ENCODE measurements at places on chromosomes 5 and 9.

- DNase-seq: no peak
Observed at GRCh38 chr5:117792476-117792875, 1195.9 kb downstream of the DTWD2 start.

DNA sequence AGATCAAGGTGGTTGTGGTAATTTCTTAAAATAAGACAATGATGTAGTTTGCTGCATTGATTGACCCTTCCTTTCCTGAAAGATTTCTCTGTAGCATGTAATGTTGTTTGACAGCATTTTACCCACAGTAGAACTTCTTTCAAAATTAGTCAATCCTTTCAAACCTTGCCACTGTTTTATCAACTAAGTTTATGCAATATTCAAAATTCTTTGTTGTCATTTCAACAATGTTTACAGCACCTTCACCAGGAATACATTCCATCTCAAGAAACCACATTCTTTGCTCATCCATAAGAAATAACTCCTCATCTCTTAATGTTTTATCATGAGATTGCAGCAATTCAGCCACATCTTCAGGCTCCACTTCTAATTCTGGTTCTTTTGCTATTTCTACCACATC is 43.8 kb downstream of the NR2F1 start:
- DNase-seq: no peak

- DNase-seq: peak; percentile 91
Observed at GRCh38 chr5:102760815-102761214, 5.7 kb downstream of the PAM start.

- no peak for DNase-seq
Observed at GRCh38 chr5:45355189-45355992, 340.8 kb downstream of the HCN1 start.

GRCh38 chr5:514673-515072 is 9.6 kb downstream of the SLC9A3 start:
- DNase-seq: no peak

GRCh38 chr5:159175547-159175946 is 33.8 kb downstream of the RNF145 start:
- no peak for DNase-seq

DNA sequence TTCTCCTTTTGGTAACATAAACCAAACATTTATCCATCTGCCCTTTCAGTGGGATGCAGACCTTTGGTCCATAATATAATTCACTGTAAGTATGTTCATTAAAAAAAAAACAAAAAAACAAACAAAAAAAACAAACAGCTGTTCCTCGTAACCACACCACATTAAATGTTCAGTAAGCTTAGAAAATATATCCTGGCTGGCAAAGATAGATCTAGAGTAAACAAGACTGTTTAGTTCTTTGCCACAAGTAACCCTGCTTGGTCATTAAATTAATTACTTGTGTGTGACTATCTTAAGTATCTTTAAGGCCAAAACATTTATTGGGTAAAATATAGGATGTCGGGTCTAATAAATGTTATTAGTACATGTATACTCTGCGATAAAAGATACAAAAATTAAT is 1717.1 kb downstream of the EFNA5 start:
- peak; percentile 82 for DNase-seq

- DNase-seq: no peak
Observed at GRCh38 chr5:29800752-29801151, 1392.7 kb upstream of the CDH6 start.

DNA sequence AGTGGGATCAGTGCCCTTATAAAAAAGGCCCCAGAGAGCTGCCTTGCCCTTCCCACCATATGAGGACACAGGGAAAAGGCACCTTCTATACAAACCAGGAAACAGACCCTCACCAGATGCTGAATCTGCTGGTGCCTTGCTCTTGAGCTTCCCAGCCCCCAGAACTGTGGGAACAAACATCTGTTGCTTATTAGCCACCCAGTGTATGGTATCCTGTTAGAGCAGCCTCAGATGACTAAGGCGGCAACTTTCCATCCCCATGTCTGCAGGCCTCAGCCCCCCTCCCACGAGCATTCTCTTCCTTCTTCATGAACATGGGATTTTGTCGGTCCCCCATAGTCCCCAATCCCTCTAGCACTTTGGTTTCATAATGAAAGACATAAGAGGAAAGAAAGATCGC is 202.5 kb upstream of the GAS1 start:
- no peak for DNase-seq

GRCh38 chr5:125720348-125720685 is 702.9 kb upstream of the GRAMD2B start:
- DNase-seq: peak; percentile 90

DNA sequence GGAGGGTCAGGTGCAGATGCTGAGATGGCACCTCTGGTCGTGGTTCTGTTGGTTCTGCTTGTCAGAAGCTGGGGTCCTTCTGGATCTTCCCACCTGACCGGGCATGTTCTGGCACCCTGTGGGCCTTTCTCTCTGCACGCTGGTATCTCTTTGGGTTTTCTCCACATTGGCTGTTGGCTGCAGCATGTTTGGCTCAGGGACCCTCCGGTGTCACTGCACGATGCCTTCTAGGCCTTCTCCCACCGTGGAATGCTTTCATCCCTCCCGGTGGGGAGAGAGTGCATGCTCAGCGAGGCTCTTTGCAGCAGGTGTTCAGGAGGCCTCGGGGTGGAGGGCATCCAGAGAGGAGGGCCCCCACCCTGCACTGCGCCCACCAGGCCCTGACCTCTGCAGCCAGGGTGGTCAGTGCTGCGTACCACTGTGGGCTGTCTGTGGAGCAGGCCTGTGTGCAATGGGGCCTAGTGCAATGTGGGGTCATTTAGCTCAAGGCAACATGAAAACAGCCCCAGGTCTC is 119.4 kb downstream of the WNK2 start:
- no peak for DNase-seq

DNA sequence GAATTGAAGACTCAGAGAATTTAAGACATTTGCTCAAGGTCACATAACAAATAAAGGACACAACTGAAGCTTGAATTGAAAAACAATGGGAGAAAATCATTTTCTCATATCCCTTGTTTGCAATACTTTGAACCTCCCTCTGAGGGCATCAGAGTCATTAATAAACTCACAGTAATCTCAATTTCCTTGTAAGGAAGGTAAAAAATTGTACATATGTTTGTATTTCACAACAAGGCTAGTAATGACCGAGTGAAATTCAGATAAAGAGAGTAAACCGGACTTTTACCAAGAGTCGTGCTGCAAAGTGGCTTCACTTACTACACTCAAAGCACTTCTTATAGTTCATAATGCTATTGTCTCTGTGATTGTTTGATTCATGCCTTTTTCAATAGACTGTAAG is 665.0 kb downstream of the NR2F1-AS1 start:
- DNase-seq: peak; percentile 38

DNA sequence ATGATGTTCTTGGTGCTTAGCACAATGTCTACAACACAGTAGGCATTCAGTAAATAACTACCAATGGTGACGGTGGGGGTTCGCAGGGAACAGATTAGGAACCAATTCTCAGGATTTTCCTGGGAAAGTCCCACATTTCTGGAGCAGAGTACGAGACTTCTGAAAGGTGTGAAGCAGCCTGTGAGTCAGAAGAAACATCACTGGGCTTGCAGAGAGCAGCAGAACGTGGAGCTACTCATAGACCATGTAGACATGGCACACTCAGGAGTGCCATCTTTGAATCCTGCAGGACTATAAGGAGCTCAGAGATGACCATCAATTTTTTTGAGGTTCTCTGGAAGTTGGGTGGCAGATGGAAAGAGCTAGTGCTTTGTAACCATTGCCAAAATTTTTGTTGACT is 106.6 kb upstream of the ANKRD55 start:
- no peak for DNase-seq

DNA sequence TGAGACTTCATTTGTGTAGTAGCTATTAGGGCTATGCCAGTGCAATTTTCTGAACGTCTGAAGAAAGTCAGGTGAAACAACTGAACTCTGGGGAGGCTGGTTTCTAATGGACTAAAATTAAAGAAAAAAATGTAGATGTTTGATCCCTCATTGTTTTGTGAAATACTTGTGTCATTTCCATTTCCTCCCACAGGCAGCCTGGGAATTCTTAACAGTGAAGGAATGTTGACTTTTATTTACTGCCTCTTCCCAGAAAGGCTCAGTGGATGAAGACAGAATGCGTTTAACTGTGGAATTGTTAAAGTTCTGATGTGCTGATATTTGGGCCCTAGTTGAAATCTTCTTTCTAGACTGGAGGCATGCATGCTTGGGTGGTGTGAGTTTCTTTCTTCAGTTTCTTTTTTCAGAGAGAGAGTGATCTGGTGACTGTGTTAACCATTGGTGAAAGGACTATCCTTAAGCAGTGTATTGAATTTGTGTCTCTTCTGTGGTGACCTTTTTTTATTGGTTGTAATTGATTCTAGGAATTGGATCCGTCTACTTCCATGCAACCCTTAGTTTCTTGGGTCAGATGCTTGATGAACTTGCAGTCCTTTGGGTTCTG is 15.5 kb downstream of the ACER2 start:
- no peak for DNase-seq

- DNase-seq: no peak
Observed at GRCh38 chr5:35117967-35118366, 70.2 kb upstream of the AGXT2 start.

GRCh38 chr5:168360521-168361285 is 69.3 kb downstream of the WWC1 start:
- no peak for DNase-seq

- no peak for DNase-seq
Observed at GRCh38 chr9:17824191-17824590, 245.3 kb downstream of the SH3GL2 start.

DNA sequence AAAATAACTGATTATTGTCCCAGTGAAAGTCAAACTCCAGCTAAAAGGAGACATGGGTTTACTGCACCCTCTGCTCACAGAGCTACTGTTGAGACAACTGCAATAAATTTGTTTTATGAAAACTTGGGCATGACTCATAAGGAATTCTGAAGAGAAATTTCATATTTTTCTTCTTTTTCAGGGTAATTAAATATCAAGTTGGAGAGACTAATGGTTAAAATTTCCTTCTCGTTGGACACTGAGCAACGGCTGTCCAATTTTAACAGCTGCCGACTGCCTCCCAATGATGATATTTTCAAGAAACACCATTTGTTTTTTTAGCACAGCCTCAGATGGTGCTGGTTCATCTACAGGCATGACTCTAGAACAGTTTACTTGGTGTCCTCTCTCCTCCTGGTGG is 259.2 kb upstream of the RGMB start:
- DNase-seq: peak; percentile 29

DNA sequence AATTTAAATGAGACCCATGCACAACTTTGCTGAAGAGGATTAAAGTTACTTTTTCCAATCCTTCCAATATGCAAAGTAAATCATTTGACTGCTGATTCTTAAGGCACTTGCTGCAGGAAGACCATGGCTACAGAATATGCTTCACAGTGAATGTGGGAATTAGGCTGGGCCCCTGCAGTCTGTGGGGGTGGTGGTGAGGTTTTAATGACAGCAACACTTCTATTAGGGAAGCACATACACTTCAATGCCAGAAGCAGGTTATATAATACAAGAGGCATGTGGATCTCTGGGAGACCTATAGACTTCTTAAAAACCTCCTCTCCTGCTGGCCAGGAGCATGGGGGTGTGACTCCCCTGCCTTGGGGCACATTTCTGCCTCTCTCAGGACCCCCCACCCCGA is 124.5 kb upstream of the KLF9 start:
- no peak for DNase-seq

GRCh38 chr9:125646621-125647100 is 60.3 kb downstream of the MAPKAP1 start:
- no peak for DNase-seq

GRCh38 chr5:113242481-113243348 is 192.1 kb downstream of the TSSK1B start:
- no peak for DNase-seq

DNA sequence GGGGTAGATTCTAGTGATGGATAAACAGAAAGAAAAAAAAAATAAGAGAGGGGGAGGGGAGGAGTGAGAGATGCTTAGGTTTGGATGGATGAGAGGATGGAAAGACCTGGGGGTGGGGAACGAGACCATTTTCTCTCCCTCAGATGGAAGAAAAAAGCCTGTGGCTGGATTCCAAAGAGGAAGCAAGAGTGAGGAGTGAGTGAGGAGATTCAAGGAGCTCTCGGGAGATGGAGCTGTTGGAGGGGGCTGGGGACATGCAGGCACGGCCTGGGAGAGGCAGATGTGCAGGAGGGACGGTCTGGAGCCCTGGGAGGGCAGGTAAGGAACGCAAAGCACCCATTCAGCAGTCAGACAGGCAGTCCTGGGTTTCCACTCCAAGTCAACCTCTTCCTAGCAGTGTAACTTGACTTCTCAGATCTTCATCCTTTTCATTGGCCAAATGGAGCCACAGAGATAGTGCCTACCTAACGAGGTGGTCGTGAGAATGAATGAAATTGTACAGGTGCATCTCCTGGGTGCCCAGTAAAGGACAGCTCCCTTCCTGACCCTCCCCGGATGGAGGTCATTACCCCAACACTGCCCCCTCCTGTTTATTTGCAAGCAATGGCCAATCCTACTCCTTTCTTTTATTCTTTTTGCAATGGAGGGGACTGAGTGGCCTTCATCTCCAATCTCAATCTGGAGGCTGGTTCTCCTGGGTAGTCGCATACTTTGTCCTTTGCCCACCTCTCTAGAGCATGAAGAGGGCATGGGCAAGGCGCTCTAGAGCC is 52.2 kb downstream of the PCDH1 start:
- DNase-seq: peak; percentile 22

- DNase-seq: no peak
Observed at GRCh38 chr5:139772089-139772791, 23.4 kb upstream of the PSD2 start.

GRCh38 chr9:121753802-121754654 is 102.6 kb downstream of the DAB2IP start:
- DNase-seq: no peak

DNA sequence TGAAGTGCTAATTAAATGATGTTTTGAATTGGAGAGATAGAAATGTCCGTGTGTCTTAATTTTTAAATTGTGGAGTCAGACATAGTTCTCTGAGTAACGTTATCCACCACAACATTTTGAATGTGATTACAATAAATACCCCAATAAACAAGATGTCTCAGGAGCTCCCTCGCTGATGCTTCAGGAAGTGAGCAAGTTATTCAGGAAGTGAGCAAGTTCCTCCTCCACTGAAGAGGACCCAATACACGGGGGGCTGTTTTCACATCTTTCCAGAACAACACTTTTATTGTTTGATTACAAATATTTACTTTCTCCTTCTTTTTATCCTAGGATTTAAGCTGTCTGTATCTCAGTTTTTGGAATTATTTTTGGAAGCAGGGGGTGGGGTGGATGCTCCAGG is 363.8 kb downstream of the LRRC70 start:
- DNase-seq: no peak

- peak; percentile 55 for DNase-seq
Observed at GRCh38 chr5:150438873-150439546, 10.5 kb downstream of the RPS14 start.

DNA sequence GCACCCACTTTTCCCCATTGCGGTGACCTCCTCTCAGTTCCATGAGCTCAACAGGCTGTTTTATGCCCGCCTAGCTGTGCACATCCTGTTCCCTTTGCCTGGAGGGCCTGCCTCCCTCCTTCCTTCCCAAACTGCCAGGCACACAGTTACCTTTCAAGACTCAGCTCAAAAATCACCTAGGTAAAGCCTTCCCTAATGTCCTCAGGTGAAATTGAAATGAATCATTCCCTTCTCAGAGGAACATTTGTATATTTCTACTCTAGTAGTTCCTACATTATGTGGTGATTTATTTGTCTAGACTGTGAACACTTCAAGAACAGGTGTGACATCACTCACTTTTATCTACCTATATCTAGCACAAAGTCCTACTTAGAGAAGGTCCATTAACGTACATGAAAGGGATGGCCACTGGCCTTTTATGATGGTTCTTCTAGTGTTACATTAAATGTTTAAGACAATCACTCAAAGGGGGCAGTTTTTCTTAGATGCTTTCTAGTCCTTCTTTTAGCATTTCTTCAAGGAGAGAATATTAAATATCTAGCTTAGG is 103.5 kb upstream of the EQTN start:
- peak; percentile 26 for DNase-seq

Data from NCI-H69 (cell line).